HS-5 (cell line): ENCODE measurements at places on chromosomes 5 and 9.

GRCh38 chr9:71937070-71937625, 25.7 kb downstream of the C9orf85 start:
- no peak for DNase-seq

GRCh38 chr5:1494780-1495524, 28.8 kb downstream of the LPCAT1 start:
- DNase-seq, result no peak

DNA sequence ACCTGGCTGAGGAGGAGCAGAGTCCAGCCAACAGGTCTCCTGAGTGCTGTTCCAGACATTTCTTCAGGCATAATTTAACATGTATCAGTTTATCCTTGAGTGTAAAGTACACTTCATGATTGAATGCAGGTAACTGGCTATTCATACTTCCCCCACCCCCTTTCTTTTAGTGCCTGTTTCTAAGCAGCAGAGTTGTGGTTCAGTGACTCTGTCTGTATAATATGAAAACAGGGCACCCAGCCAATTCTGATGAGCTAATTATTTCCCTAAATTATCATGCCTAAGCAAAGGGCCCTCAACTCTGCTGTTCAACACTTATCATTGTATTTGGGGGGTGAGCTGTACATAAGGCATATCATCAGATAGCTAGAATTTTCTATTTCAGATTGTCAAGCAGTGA, 51.9 kb upstream of the ZSWIM6 start:
- DNase-seq, result peak; percentile 85

DNA sequence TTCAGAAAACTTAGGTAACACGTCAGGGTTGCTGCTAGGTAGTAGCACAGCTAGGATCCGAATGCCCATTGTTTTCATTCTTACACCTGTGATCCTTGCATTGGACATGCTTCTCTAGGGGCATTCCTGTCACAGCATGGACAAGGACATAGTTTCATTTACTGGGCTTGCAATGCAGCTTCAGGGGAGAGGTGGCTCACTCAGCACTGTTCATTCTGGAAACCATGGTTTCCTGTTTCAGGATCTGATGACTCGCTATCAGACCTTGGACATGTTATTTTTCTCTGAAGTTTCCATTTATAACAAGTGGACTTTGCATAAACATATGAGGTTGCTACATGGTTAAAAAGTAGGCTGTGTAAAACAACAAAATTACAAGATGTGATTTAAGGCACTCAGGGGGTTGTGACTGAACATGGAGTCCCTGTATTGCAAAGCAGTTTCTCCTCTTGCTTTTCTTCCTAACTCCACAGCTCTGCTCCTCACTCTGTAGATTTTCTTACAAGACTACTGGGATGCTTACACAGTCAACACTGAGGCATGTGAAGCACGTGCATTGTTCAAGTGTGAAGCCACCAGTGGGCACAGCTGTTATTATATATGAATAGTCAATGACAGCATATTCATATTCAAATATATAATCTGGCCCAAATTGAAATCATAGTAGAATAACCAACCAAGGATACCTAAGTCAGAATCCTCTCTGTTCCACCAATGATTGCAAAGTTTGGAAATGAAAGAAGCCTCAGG, 66.1 kb upstream of the STK32A start:
- DNase-seq, result peak; percentile 45

GRCh38 chr9:21585756-21586752, 103.9 kb upstream of the IFNE start:
- DNase-seq, result no peak

DNA sequence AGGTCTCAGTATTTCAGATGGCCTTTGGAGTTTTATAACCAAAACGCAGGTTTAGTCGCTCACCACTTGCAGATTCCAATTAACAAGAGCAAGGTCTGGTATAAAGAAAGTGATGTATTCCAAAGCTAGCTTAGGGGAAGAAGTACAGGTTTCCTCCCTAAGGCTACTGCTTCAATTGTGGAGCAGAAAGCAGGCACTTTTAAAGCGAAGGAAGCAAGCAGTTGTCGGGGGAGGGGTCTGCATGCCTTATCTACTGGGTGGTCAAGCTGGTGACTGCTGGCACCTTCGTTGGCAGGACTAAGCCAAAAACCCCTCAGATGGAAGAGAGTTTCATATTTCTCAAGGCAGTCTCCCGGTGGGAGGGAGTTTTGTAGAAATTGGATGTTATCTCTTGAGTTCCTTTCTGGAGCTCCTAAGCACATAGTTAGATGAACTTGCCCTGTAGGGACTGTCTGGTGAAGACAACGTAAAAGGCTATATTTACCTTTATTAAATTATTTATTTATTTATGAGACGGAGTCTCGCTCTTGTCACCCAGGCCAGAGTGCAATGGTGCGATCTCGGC, 1.6 kb upstream of the TMEM245 start:
- no peak for DNase-seq

- DNase-seq, result no peak
These were observed 4.2 kb upstream of the PRSS3 start for GRCh38 chr9:33791117-33791516.

- DNase-seq, result no peak
These were observed 6.8 kb upstream of the SPTLC1 start for GRCh38 chr9:92122061-92122460.
